Activated CD4-positive, CD25-positive, alpha-beta regulatory T cell (primary cell): ENCODE measurements at places on chromosomes 7 and 10.

DNA sequence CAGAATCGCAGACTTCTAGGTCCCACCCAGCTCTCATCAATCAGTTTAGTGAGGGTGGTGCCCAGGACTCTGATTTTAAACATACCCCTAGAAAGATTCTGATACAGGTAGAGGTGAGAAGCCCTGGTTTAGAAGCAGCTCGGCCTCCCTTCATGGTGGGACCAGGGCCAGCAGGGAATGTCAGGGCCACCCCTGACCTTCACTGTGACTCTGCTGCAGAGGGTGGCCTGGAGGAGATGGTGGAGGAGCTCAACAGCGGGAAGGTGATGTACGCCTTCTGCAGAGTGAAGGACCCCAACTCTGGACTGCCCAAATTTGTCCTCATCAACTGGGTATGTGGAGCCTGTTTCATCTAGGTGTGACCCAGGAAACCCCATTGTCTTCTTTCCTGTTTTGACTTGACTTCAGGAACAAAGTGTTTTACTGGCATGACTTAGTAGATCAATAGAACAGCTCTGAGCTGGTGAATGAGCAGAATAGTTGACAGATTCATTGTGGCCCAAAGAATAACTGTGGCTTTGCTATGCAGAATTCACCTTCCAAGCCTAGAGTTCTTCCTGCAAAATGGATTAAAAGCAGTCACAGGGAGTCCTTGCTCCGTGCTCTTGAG is 7.2 kb downstream of the DBNL start:
- DNase-seq: no peak

GRCh38 chr10:101054351-101054750 is 7.4 kb upstream of the KAZALD1 start:
- DNase-seq: no peak

DNA sequence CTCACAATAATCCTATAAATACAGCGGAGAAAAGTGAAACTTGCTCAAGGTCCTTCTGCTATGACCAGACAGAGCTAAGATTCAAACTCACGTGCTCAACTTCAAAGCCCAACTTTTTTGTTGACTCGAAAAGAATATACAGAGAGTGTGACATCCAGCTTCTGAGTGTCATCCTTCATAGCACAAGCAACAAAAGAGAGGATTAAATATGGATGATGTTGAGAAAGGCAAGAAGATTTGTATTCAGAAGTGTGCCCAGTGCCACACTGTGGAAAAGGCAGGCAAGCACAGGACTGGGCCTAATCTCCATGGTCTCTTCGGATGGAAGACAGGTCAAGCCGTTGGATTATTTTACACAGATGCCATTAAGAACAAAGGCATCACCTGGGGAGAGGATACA is 2.1 kb upstream of the FAM3C start:
- DNase-seq: no peak

DNA sequence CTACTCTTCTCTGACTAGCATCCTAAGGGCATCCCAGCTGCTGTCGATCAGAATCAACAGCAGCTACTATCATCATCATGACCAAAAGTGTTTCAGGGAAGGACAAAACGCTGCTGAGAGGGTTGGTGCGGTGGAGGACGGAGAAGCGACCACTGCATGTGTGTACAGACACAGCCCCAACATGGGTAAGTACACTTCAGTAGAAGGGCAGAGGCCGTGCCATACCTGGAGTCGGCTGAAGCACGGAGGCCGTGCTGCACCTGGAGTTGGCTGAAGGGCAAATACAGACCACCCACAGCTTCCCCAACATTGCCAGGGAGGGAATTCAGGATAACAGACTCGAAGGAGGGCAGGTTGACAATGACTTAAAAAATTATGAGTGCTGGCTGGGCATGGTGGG is 67.8 kb upstream of the CYTH3 start:
- no peak for DNase-seq

DNA sequence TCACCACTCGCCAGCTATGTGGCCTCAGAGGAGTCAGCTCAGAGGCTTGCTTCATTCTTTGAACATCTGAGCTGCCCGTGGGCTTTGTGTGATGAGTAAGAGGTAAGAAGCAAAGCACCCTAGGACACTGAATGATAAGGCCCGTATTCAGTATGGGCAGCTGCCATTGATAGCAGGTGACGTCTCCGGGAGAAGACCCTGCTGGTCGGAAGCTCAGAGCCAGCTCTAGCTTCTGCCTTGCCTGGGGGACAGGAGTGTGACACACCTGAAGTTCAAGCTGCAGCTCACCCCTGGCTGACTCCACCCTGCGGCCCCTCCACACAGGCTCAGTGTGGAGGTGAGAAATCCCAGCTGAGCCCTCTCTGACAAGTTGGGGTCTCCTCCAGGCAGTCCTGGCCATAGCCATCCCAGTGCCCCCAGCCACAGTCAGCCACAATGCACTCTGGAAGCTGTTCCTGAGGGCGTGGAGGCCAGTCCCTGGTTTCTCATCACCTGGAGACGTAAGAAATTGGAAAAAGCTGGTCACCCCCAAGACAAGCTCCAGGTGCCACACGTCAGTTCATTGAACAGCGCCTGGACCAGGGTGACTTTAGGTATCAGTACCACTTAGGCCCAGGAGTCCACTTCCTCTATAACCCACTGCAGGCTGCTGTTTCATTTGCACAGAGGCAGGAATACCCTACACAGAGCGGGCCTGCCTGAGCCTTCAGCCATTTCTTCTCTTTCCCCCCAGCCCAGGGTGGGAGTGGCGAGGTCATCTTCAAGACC is 164.9 kb upstream of the RHEB start:
- DNase-seq: no peak

DNA sequence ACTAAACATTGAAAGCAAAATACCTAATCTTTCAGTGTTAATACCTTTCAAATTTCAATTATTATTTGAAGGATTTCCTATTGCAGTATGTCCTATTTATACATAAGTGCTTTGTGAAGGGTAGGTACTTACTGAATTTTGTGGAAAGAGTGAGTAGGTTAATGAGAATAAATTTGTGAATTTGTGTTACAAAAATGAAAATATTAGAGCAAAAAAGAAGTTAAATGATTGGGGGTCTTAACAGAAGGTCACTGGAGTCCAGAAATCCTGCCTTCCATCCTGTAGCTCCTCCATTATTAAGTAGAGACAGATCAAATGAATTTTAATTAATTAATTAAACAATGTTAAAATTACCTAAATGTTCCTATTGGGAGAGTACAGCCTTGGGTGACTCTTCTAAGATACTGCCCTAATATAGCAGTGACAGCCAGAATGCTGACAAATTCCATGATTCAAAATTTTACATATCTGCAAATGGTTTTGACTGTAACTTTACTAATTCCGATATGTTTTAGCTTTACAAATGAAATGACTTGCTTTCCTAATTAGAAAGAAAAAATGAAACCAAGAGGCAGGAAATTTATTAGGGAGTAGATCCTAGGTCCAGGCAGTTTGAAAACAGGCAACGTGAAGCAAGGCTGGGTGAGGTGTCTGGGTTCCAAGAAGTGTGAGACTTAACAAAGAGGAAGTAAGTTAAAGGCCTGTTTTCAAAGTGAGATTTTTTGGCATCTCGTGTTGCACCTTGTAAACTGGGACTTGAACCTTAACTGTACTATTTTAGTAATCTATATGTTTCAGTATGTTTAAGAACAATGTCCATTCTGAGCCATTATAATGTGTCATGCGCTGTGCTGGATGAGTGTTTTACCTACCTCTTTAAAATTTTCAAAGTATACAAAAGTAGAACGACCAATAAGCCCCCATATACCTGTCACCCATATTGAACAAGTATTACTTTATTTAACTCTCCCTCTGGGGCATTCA is 1.5 kb downstream of the PIK3CG start:
- DNase-seq: no peak

GRCh38 chr10:101291331-101292193 is 62.3 kb upstream of the LBX1 start:
- peak; percentile 13 for DNase-seq

GRCh38 chr10:14528450-14528849 is 197.7 kb upstream of the FRMD4A start:
- DNase-seq: no peak

DNA sequence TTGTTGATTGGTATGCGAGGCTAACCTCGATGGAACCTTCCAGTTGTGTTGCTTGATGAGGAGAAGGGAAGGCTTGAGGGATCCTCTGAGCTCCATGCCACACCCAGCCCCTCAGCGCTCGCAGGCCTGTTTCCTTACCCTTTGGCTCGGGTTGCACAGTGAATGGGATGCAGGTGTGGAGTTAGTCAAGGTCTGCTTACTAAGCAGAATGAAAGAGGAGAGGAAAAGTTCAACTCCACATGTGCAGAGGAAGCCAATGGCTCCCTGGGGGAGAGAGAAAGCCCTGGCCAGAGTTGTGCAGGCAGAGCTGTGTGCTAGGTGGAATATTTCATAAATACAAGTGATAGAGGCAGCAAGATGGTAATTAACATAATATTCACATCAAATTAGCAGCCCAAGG is 85.5 kb downstream of the JCAD start:
- no peak for DNase-seq
